SK-MEL-5 (cell line): ENCODE measurements at places on chromosomes 6 and 20.

- DNase-seq = no peak
Observed at GRCh38 chr6:124872361-124873065, 89.7 kb upstream of the RNF217 start.

GRCh38 chr20:1062334-1063010, 55.9 kb upstream of the PSMF1 start:
- DNase-seq = no peak

DNA sequence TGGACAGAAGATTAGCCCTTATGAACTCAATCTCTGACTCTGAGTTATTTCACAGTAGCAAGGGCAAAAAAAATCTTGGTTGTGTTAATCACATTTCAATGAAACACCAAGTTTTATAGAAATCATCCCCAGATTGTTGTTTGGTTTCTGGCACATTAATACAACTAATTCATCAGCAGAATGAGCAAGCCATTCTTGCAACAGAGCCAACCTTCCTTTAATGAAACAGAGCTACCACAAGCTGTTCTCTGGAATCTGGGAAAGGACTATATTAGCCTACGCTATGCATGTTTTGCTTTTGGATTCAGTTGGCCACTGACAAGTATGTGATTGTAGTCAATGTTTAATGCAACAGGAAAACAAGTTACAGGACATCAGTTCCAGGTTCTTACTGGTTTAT, 13.8 kb upstream of the POPDC3 start:
- no peak for DNase-seq

DNA sequence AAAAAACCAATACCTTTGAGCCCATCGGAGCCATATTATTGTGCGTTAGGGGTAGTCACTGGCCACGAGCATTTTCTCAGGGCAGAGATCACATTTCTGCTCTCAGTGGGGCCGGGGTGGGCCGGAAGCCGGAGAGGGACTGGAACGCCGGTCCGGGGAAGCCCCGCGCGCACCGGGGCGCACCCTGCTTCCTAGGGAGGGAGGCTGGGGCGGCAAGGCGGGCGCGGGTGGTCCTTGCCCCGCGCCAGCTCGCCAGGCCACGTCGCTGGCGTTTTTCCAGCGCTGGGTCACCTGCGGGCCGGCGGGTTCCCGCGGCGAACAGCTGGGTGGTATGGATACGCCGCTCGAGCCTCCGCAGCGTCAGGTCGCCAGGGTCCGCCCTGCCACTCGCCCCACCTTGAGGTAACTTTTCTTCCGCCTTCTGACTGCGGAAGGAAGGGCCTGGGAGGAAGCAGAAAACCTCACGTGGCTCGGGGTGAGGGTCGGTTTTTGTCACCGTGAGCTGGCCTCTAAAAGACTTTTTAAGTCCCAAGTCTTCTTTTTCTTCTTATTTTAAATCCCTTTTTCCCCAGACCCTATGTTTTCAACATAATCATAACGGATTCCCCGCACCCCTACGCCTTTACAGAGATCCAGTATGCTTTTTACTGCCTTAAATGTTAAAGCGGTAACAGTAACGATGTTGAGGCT, 2.7 kb upstream of the EEF1A1 start:
- peak; percentile 47 for DNase-seq

GRCh38 chr20:63752411-63753101, 13.0 kb downstream of the SLC2A4RG start:
- DNase-seq = no peak

DNA sequence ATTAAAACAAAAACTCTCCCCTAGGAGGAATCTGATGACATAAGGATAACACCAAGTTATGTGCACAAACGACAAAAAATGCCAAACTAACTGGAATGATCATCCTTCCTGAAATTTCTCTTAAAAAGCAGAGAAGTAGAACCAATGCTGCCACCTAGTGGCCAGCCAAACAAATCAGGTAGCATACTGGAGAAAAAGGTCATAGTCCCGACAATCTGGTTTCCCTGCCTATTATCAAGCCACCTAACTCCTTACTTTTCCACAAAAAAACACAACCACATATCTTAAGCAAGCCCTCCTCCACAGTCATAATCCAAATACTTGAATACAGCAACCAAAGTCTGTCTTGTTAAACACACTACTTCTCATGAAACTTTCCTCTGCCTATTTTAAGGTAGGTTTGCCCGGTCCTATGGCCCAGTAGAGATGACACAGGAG, 5.3 kb downstream of the OARD1 start:
- DNase-seq = peak; percentile 79

DNA sequence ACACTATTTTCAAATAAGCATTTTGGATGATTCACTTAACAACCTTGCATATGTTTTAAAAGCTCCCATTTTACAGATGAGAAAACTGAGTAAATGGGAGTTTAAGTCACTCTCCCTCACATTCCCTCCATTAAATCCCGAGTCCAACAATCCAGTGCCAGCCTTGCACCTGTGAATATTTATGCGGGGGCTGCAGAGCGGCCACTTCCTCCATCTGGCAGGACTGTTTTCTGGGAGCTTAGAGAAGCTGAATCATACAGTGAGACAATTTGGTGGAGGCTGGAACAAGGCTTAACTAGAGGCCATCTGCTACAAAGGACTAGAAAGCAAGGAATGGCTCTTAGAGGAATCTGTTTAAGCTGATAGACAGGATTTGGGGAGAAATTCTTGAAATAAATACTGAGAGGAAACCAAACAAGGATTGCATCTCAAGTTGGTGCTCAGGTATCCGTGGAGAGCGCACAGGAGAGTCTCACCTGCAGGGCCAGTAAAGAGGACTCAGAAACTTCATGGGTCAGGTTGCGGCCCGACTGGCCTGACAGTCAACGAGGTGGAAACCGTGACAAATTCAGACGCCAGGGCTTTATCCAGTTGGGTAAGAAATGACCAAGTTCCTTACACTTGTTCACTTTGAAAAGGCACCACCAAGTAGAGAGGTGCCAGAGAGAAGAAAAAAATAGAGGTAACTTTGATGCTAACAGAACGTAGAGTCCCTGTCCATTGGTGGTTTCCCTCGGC, 478.5 kb downstream of the QKI start:
- DNase-seq = no peak

- DNase-seq = no peak
Observed at GRCh38 chr6:150243620-150244314, 100.9 kb downstream of the PPP1R14C start.

DNA sequence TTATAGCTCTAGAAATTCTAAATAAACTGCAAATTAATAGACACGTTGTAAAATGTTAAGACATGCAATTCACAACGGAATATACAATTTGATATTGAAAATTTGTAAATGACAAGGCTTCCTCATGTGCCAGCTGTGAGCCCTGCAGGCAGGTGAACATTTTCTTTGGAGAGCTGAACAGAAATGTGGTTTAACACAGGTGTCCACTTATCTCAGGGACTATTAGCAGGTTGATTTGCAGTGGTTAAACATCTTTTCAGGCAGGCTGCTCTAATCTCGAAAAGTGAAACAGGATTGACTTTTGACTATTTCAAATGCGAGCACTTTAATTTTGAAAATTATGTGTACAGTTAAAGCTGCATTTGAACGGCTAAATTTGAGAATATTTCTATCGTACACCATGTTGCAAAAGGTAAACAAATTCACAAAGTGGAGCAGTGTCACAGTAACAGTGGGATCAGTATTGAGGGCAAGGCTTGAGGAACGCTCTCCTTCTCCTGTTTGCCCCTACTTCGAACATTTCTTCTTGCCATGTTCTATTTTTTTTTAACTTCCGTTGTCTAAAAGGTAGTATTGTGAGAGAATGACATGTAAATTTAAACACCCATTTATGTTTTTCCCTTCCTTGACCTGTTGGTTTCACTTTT, 210.8 kb downstream of the CDKAL1 start:
- DNase-seq = no peak

DNA sequence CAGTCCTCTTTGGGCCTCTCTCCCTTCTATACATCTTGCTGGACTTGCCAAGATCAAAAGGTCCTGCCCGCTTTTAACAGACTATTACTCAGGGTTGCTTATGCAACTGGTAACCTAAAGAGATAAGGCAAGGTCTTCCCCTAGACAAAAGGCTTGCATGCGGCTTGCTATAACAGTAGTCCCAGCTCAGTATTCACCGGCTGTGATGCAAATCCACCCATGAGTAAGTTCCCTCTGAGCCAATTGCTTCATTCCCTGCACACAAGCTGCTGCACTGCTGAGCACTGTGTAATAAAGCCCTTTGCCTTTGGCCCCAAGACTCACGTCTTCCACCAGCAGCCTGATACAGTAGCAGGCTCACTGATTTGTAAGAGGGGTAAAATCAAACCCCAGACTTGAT, 363.8 kb downstream of the PRKN start:
- no peak for DNase-seq

DNA sequence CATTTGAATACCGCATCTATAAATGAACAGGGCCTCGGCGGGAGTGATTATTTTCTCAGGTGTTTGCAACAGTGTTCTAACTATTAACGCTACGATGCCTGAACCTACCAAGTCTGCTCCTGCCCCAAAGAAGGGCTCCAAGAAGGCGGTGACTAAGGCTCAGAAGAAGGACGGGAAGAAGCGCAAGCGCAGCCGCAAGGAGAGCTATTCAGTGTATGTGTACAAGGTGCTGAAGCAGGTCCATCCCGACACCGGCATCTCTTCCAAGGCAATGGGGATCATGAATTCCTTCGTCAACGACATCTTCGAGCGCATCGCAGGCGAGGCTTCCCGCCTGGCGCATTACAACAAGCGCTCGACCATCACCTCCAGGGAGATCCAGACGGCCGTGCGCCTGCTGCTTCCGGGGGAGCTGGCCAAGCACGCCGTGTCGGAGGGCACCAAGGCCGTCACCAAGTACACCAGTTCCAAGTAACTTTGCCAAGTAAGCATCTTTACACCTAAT, 70.9 kb downstream of the HFE start:
- DNase-seq = no peak

- DNase-seq = peak; percentile 84
Observed at GRCh38 chr6:36724514-36725390, 27.1 kb downstream of the RAB44 start.

GRCh38 chr6:168538892-168539811, 98.2 kb downstream of the SMOC2 start:
- DNase-seq = no peak

DNA sequence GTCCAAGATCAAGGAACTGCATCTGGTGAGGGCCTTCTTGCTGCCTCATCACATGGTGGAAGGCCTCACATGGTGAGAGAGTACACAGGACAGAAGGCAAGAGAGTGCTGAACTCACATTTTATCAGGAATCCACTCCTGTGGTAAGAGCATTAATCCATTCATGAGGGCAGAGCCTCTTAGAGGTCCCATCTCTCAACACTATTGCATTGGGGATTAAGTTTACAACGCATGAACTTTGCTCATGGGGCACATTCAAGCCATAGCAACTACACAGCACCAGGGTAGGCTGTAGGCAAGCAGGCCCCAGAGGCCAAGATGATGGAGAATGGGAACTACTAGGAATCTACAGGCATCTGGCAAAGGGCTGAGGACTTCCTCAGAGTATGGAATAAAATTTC, 10.0 kb upstream of the TGIF2 start:
- no peak for DNase-seq

DNA sequence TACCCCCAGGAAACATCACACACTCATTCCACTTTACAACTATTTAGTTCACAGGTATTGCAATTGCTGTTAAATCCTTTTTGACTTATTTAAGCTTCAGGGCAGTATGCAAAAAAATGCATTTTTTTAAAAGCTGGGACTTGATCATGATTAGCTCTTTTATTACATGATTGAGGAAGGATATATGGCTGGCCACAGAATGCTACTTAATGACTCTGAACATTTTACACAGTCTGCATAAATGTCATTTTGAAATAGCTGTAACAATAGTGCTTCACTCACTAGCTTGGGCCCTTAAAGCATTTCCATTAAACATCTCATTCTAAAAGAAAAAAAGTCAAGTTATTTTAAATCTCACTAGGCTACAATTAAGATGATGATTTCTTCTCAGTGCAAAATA, 429.7 kb downstream of the FRK start:
- DNase-seq = no peak

DNA sequence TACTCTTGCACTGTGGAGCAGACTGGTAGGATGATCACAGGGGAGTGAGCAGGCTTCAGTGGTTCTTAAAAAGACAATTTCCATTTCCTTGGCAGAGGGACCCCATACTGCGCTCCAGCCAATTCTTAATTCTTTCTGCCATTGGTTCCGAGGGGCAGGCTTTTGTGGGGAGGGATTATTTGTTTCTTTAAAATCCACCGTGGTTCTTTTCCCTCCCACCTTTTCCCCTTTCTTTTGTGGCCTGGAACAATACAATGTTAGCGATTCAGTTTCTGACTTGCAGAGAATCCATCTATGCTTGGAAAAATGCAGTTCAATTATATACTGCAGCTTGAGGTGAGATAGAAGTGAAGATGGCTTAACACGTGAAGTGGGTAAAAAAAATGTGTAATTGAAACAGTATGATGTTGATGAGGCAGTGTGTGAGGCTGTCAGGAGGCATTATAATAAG, 379.0 kb upstream of the FLRT3 start:
- DNase-seq = no peak

DNA sequence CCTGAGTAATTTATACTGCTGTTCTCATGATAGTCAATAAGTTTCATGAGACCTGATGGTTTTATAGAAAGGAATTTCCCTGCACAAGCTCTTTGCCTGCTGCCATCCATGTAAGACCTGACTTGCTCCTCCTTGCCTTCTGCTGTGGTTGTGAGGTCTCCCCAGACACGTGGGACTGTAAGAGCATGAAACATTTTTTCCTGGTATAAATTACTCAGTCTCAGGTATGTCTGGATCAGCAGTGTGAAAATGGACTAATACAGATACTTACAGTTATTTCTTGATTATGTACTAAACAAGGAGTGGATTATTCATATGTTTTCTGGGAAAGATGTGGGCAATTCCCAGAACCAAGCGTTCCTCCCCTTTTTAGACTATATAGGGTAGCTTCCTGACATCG, 1.9 kb upstream of the TRIM38 start:
- DNase-seq = no peak

DNA sequence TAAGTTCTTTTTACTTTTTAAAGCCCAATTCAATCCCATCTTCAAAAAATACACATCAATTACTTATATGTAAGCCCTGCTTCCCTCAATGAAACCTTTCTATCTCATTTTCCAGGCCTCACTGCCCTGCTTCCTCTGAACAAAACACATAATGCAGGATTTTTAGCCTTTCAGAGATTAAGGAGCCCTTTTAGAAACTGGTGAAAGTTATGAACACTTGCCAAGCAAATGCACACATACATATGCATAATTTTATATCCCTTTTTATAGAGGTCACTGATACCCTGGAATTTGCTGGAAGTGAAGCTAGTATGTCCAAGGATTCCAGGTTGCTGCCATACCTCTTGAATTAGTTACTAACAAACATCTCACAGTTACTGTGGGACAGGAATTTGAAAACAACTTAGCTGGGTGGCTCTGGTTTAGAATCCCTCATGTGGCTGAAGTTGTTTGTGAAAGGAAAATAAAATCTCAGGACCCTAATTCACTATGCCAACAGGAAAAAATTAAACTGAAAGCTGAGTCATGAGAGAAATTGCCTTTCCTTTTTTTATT, 75.8 kb downstream of the UBE3D start:
- DNase-seq = no peak

DNA sequence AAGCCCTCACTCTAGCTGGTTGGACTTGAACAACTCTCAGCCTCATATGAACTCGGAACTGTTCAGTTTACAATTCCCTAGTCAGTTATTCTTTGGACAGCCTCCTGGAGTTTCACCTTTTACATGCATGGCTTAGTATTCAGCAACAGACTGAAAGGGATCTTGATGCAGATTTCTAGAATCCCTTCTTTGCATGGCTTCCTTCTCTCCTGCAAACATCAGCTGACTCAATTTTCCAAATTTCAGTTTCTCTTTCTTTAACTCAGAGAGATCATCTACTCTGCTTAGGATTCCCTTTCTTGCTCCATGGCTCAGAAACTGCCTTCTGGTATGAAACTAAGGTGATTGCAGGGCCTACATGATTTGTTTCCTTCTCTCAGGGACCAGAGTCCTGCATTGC, 99.6 kb downstream of the CEP57L1 start:
- DNase-seq = no peak
